ENCODE measurements at places on chromosomes 12 and 14.

- no peak for DNase-seq
Measured at GRCh38 chr12:79834712-79835376, 100.1 kb downstream of the PPP1R12A start.

- DNase-seq, result no peak
Measured at GRCh38 chr12:129372876-129373275, 519.6 kb downstream of the GLT1D1 start.

- no peak for DNase-seq
Measured at GRCh38 chr14:87874676-87875075, 118.3 kb downstream of the GALC start.

DNA sequence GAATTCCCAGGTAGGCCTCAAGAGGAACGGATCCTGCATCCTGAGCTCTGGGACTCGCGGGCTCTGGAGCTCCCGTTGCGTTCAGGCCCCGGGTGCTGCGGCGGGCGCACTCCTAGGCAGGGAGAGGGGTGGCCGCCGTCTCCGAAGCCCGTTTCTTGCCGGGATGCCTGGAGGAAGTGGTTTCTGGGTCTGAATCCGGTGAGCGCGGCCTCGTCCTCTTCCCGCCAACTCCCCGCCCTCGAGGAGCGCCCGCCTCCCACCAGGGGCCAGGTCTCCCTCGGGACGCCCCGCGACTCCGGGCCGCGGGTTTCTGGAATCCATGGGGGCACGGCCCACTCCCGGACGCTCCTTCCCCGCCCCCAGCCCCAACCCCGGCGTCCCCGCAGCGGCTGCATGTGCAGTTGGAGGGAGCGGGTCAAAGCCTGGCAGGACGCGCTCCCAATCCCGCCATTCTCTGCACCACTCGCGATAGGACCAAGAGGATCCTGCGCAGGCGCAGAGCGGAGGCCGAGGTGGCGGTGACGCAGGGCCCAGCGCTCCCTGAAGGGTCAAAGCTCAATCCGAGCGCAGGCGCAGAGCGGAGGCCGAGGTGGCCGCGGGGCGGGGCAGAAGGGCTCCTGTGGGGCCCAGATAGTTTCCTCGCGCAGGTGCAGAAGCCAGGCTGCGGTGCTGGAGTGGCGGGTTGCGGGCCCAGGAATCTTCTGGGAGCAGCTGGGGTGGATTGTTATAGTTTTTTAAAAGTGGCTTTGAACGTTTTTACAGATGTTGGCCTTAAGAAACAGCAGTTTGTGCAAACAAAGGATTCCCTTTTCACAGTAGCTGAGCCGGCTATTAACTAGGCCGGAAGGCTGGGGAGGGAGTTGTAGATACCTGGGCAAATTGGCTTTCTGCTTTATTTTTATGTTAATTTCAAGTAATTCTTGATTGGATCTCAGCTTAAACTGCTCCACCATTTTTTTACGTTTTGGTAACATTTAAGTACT lies 796.4 kb downstream of the AACS start:
- DNase-seq, result no peak

DNA sequence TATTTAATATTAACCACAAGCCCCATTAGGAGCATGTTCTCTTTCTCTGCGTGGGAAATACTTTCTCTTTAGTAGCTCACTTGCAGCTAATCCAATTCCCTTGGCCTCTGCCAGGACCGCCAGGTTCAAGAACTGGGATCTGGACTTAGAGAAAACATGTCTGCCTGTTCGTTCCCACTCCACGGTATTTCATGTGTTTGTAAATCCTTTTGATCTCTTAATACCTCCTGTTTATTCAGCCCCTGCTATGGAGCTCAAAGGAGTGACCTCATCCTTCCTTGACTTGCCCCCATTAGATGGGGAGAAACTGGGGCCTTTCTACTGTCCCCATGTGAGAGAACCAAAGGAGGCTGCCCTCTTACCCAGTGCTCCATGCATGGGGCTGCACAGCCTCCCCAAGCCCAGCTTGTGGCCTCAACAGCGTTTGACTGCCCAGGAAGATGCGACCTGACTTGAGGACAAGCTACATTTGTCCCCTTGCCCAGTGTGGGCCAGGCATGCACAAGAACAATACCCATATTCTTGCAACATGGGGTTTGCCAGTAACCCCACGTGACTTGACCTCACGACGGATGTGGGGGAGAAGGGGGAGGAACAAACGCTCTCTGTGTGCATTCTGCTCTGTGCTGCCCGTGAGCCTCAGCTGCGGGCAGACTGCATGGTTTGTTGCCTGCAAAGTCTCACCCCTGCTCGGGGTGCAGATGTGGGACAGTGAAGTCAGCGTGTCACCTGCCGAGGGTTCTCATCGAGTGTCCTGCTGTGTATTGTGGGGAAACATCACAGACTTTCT lies 30.3 kb downstream of the CD9 start:
- DNase-seq, result peak; percentile 72

- no peak for DNase-seq
Measured at GRCh38 chr12:92871116-92871515, 58.0 kb downstream of the EEA1 start.

DNA sequence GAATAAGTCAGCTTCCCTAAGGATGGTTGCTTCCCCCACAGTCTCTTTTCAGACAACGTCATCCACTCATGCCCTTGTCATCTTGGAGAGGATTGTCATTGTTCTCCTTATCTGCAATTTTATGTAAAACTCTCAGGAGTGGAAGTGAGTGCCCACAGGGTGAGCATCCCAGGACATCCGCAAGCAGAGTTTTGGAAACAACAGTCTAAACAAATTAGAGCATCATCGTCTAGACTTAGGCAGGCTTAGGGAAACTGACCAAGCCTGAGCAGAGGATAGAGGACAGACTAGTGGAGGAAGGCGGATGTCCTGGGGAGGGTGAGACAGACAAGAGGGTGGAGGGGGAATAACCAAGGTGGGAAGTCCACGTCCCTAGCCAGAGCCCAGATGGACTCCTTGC lies 63.7 kb upstream of the BDKRB2 start:
- DNase-seq, result no peak

- no peak for DNase-seq
Measured at GRCh38 chr12:26770239-26771070, 62.5 kb downstream of the ITPR2 start.

DNA sequence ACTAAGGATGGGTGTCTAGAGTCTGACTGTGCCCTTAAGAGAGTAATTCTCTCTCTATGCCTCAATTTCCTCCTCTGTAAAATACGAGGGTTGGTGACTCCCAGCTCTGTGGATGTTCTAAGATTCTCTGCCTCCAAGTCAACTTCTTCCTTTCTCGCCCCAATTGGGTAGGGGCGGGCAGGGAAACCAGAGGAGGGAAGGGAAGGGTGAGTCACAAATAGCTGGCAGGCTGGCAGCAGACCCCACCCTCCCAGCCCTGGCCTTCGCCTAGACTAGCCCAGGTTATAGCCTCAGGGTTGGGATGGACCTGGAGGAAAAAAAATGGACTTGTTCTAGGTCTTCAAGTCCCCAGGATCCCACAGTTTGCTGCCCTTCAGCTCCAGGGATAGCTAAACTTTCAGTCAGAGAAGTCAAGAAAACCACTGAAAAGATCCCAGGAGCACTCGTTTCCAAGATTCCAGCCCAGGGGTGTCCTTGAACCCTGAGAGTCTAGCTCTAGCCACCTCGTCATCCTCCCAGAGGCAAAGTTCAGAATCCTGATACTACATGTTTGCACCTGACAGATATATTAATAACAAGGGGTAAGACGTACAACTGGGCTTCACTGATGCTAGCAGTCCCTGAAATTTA lies 2.3 kb downstream of the DGKA start:
- DNase-seq, result no peak

DNA sequence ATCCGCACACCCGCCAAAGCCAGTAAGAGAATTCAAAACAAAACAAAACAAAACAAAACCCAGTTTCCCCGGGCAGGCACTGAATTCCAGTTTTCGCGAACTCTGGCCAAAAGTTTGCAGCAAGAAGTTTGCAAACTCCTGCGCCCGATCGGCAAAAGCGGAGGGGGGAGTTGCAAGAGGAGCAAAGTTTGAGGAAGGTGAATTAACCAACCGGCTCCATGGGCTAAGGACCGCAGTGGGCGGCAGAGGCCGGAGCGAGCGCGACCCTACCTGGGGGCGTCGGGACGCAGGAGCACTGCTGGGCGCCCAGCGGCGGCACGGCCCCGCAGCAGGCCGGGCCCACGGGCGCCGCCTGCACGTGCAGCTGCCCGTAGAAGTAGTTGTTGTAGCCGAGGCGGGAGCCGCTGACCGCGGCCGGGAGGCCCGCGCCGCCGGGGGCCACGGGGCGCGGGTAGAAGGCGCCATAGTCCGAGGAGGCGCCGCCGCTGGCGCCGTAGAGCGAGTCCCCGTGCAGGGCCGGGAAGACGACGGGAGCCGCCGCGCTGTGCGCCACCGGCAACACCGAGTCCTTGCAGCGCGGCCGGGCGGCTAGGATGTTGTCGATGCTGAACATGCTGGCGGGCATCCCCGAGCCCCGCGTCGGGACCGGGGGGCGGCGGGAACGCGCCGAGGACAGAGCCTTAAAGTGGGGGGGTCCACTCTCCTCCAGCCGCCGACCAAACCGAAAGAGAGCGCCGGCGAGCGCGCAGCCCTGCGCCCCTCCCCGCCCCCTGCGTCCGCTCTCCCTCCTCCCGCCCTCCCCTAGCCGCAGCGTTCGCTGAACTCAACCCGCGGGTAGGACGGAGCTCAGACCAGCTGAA lies at the start of gene GSC:
Gene GSC (minus strand): TSS at position 723 of the 860 bp plus-strand sequence. CDS start 98 bp downstream, at position 625.
- DNase-seq, result peak; percentile 51

DNA sequence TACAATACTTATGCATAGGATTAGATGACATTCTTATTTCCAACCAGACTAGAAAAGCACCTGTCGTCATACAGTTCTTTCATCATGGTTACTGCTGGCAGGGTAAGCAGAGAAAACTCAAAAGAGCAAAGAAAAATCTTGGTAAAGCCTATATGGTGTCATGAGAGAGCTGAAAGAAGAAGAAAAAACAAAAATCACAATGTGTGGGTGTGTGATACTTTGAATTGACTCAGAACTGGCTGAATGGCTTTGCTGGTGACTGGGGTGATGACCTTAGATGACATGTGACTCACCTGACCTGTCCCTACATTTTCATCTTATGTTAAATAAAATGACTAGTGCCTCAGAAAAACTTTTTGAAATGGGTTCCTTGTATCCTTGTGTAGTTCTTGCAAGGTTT lies 278.1 kb upstream of the LMO3 start:
- no peak for DNase-seq

GRCh38 chr12:3416159-3416558 lies 74.8 kb upstream of the PRMT8 start:
- no peak for DNase-seq

DNA sequence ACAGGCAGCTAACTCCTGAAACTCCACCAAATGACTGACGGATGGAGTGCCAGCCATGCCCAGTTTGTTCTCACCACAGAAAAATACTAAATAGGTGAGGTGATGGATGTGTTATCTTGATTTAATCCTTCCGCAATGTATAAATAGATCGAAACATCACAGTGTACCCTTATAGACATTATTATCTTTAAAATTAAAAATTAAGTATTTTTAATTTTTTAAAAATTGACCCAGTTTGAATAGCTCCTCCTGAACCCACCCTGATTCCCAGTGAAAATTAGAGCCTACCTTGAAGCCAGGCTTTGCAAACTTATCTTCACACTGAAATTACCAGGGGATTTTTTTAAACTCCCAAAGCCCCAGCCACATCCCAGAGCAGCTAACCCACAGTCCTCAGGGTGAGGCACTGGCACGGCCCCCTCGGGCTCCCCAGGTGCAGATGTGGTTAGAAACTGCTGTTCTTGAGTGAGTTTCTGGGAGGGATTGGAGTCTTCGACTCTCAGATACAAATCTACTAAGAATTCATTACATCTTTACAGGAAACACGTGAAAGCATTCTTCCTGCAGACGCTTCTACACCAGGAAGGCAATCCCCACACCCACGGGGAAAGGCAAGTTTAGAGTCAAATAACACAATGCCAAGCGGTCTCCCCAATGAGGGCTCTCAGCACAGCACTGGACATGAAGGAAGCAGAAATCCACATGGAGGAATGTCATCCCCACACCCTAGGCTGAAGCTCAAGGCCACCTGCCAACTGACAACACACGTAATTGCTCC lies 126.4 kb downstream of the RIMBP2 start:
- no peak for DNase-seq

DNA sequence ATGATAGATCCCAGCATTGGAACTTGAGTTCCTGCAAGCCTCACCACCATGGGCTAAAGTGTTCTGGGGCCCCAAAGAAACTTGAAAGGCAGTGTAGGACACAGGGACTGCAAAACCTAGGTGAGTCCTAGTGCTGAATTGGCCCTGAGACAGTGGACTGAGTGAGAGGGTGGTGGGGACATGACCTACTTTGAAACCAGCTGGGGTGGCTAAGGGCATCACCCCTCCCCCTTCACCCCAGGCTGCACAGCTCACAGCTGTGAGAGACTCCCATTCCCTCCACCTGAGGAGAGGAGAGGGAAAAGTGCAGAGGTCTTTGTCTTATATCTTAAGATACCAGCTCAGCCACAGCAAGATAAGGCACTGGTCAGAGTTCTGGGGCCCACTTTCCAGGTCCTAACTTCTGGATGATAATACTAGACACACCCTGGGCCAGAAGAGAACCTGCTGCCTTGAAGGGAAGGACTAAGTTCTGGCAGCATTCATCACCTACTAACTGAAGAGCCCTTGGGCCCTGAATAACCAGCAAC lies 62.5 kb downstream of the MAPKAPK5 start:
- no peak for DNase-seq

DNA sequence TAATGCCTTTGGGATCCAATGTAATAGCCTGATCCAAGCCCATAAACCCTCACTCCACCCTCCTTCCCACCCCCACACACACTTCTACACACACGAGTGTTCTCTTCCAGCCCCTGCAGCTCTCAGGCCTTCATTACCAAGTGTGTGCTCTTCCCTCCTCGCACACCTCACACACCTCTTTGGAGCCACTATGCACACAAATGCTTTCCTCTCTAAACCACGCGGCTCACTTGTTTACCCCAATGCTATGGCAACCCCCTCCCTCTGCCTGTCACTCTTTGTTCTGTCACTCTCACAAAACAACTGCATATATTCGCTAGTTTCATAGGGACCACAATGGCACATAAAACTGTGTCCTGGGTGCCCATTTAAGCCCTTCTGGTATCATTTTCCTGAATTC lies 35.1 kb downstream of the PPP2R5E start:
- DNase-seq, result no peak

DNA sequence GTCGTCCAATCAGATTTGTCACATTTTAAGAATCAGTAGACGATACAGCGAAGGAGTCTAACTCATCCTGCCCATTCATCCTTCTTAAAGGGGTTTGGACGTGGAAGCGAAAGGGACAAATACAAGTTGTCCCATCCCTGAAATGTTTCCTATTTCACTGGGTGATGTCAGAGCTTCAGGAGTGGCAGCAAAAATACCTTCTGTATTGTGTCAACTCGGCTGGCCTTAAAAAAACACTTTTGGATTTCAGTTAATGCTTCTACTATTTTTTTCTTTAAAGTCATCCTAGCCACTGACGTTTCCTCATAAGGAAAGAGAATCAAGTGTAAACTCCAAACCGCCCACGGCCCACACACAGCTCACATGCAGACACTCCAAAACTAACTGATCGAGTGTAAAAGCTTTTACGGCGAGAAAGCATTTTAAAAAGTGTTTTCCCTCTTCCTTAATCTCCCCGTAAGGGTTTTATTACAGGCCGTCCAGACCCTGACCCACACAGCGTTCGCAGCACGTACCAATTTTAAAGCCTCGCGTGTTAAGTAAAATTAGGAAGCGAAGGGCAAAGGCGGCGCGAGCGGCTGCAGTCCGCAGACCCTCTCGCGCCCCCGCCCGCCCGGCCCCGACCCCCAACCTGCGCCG lies 593 bp downstream of the CFL2 start:
- peak; percentile 62 for DNase-seq

Data from stimulated activated CD4-positive, alpha-beta T cell treated with anti-CD3 and anti-CD28 coated beads, Interleukin-15, amount 100 ng/mL, for 24 hours (primary cell).